ENCODE measurements at places on chromosomes 6 and 20. TPM values are rescaled to one million over a fixed set of nuclear protein-coding genes. Genes with fewer than 3 reads are reported as not detected.

GRCh38 chr6:157056275-157056674, 267.0 kb downstream of the TMEM242 start:
- H3K27me3 ChIP-seq: no peaks in the 10 kb centered on the region
- H3K36me3 ChIP-seq: peaks cover 3% of the 10 kb centered on the region
- peak overlapping the region; percentile 91 for H3K27ac ChIP-seq
- peaks cover 46% of the 10 kb centered on the region for H3K4me1 ChIP-seq

DNA sequence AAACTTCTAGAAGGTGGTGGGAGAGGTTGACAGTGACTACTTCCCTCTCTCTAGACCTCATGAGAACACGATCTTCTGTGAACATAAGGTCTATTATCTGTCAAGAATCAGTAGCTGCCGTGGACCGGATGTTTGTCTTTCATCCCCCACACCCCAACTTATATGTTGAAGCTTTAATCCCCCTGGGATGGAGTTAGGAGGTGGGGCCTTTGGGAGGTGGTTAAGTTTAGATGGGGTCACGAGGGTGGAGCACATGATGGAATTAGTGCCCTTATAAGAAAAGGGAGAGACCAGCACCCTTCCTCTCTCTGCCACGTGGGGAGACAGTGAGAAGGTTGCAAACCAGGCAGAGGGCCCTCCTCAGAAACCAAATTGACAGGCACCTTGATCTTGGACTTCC, 409.1 kb downstream of the QKI start:
- H3K4me3 ChIP-seq: no peak overlapping the region
- no peak overlapping the region for H3K27ac ChIP-seq
- no peaks in the 10 kb centered on the region for H3K36me3 ChIP-seq
- H3K27me3 ChIP-seq: peaks cover under 1% of the 10 kb centered on the region
- no peak for DNase-seq

RAMACL gene
- 0.31 TPM for total RNA-seq

PRDM13 gene
- total RNA-seq: not detected

Measured in activated CD4-positive, alpha-beta memory T cell treated with anti-CD3 and anti-CD28 coated beads for 36 hours (primary cell).